ENCODE measurements at places on chromosomes 1 and 21. TPM values are rescaled to one million over a fixed set of nuclear protein-coding genes. Genes with fewer than 3 reads are reported as not detected.

GRCh38 chr1:160901768-160902167 is 16.8 kb upstream of the ITLN1 start:
- no peak for DNase-seq

- no peak for DNase-seq
These were observed 25.1 kb upstream of the ASPM start for GRCh38 chr1:197171531-197171930.

DNA sequence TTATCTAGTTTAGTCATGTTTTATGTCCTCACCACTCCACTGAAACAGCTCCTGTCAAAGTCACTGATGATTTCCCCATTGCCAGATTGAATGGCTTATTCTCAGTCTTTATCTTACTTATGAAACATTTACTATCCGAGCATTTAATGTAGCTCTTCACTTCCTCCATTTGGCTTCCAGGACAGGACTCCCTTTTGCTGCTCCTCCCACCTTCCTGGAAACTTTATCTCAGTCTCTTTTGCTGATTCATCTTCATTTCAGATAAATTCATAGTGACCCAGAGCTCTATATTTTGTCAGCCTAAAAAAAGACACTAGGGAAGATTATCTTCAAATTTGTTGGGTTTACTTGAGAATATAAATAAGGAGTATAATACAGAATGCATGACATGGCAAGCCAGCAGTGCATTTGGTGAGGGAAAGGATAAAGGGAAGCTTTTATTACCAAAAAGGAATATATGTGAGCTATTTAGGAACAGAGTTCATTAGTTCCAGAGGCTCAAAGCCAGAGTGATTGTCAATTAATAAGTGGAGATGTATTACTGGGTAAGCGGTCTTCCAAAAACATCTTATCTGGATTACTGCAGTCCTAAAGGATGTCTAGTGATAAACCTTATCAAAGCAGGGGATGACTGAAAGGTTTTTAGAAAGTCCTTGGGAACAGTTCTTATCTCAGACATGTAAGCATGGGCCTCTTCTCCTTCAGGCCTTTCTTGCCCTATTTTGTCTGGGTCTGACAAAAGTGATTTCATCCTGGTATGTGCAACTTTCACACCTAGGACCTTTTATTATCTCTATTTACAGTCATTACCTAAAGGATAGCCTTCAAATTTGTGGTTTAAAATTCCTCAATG is 25.6 kb downstream of the IL23R start:
- no peak for DNase-seq

- no peak for DNase-seq
These were observed 48.1 kb upstream of the LRRC8C start for GRCh38 chr1:89584781-89585180.

- DNase-seq: no peak
These were observed 4.4 kb downstream of the THAP3 start for GRCh38 chr1:6628971-6629479.

GRCh38 chr1:89822999-89823628 is 2.3 kb downstream of the LRRC8D start:
- DNase-seq: no peak

DNA sequence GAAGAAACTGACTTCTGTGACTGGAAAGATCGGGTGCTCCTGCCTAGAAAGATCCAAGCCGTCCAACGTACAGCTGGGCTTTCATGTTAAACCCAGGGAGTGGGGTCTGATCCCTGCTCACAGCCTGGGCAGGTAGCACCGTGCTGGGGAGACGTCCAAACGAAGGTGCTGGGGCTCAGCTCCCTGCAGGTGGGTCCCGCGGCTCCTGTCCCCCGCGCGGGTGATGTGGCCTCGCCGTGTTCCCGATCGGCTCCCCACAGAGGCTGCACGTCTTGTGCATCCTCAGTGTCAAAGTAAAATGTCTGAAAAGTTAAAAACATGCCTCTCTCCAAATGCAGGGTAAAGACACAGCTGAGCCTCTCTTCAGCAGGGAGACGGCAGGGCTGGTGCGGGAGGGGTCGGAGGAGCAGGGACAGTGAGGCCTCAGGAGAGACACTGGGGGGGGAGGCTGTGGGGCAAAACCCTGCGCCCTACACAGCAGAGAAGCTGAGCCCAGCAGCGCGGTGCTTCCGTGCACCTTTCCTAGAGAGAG is 40.1 kb upstream of the COL6A2 start:
- no peak for DNase-seq

DNA sequence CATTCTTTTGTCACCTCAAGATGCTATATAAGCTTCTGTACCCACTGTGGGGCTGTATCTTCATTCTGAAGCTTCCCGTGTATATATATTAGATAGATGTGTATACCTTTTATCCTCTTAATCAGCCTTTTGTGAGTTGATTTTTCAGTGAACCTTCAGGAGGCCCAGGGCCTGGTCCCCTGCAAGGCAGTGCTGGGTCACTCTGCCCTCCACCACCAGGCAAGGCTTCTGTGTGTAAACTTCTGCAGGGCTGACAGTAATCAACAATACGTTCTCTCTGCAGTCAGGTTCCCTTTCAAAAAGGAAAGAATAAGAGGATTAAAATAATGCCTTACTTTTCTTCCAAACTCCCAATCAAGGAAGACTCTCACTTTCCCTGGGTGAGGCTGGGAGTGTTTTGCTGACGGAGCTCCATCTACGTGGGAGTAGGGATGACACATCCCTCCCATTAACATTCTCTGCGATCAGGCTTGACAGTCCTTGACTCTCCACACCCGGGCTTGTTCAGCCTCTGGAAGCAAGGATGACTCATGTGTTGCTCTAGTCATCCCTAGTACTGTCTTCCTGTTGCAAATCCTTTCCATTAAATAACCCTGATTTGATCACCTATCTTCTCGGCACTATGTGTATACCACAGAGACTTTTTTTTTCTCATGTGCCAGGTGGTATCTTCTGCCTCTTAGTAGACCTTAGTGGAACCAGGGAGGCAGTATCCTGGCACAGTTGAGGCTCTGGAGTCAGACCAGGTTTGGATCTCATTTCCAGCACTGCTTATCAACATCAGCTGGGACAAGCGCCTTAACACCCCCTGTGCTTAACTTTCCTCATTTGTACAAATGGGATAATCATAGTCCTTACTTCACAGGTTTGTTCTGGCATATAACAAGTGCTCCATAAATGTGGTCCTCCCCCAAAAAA is 70.3 kb upstream of the KCNK1 start:
- DNase-seq: no peak

- no peak for DNase-seq
These were observed 49.7 kb upstream of the LMO4 start for GRCh38 chr1:87278825-87279535.

- DNase-seq: no peak
These were observed 63.9 kb downstream of the CHIA start for GRCh38 chr1:111354584-111354983.

GRCh38 chr1:109668123-109668775 is 392 bp downstream of the GSTM2 start:
- no peak for DNase-seq

- no peak for DNase-seq
These were observed 149.6 kb downstream of the RHOU start for GRCh38 chr1:228884615-228885566.

DNA sequence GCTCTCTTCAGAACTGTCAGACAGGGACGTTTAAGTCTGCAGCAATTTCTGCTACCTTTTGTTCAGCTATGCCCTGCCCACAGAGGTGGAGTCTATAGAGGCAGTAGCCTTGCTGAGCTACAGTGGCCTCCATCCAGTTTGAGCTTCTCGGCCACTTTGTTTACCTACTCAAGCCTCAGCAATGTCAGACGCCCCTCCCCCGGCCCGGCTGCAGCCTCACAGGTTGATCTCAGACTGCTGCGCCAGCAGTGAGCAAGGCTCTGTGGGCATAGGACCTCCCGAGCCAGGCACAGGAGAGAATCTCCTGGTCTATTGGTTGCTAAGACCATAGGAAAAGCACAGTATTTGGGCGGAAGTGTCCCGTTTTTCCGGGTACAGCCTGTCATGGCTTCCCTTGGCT is 89.9 kb upstream of the PDC start:
- no peak for DNase-seq

GRCh38 chr1:26335774-26336476 is 18.0 kb downstream of the CRYBG2 start:
- no peak for DNase-seq

GRCh38 chr1:93614986-93615581 is 66.6 kb downstream of the BCAR3 start:
- no peak for DNase-seq

GRCh38 chr1:2526824-2527555 is 594 bp upstream of the PANK4 start:
- peak; percentile 81 for DNase-seq

DNA sequence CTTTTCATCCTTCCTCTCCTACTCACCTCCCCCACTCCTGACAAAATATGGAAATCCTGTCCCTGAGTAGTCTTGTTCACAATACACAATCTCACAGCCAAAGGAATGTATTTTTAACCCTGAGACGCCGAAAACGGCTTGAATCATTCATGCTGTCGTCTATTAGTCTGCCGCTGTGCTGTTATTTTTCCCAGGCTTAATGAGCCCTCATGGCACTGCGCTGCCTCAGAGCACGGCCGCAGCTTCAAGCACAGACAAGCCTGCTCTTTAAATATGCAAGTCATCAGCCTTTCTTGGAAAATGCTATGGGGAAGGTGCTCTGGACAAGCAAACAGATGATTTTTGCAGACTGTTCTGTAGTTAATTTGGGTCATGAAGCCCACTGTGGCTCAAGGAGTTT is 302.7 kb downstream of the DISC1 start:
- no peak for DNase-seq

DNA sequence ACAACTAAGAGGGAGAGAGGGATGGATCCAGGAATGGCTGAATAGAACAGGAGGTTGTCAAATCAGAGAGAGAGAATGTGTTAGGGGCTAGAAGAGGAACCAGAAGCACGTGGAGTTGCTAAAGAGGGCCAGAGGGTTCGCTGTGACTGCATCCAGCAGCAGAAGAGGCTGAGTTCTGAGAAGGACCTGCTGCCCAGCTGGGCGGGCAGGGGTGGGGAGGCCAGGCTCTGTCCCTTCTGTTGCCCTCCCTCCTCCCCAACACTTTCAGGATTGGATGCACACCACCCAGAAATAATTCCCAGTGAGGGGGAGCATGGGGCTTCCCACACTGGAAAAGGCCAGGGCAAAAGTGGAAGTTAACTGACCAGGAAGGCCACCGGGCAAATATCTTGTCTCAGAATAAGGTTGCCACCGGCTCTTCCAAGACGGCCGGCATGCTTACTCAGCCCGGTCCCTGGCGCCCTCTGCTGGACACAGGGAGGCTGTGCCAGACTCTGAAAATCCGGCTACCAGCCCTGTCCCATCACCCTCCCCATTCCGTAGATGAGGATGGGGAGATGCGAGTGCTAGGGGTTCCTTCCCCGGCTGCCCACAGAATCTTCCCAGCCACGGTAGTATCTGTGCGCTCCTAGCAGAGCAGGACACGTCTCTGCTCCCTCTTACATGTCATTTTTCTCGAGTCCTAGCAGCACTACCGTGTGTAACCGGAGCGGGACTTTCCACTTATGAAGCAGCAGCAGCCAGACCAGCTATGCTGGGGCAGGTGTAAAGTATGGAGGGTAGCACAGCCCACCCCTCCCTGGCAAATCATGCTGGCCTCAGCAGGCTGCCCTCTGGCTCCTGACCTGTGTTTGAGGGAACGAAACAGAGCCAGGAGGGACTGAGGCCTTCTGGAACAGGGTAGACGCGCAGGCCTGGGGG is 46.8 kb upstream of the A3GALT2 start:
- DNase-seq: peak; percentile 92

DNA sequence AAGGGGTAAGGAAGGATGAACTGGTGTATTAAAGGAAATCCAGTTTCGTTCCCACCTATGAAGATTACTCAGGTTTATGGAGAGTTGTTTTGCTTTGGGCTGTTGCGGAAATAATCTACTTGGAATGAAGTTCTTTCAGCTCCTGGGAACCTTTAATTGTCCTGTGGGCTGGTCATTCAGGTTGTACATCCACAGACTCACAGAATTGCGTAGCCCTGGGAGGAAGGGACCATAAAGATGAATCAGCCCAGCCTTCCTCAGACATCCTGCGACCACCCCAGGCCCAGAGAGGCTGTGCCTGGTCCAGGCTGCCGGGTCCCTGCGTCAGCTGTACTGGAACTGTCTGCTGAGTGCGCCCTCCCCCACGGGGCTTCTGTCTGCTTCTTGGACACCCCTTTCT is 72.7 kb downstream of the GALNT2 start:
- DNase-seq: no peak

DNA sequence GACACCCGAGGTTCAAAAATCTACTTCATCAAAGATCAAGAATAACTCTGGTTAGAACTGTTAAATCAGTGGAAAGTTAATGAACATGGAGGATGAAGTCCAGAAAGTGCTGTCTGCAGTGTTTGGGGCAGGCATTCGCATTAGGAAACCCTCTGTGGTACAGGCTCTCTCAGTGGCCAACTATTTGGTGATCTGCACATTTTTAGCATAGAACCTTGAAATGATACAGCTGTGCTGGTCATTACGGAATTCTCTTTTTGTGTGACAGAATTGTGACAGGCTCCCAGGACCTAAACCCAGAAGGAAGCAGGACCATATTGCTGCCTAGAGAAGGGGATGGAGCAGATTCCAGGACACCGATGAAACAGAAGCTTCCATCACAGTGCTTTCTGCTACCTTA is 89.0 kb downstream of the SLC45A1 start:
- DNase-seq: no peak

DNA sequence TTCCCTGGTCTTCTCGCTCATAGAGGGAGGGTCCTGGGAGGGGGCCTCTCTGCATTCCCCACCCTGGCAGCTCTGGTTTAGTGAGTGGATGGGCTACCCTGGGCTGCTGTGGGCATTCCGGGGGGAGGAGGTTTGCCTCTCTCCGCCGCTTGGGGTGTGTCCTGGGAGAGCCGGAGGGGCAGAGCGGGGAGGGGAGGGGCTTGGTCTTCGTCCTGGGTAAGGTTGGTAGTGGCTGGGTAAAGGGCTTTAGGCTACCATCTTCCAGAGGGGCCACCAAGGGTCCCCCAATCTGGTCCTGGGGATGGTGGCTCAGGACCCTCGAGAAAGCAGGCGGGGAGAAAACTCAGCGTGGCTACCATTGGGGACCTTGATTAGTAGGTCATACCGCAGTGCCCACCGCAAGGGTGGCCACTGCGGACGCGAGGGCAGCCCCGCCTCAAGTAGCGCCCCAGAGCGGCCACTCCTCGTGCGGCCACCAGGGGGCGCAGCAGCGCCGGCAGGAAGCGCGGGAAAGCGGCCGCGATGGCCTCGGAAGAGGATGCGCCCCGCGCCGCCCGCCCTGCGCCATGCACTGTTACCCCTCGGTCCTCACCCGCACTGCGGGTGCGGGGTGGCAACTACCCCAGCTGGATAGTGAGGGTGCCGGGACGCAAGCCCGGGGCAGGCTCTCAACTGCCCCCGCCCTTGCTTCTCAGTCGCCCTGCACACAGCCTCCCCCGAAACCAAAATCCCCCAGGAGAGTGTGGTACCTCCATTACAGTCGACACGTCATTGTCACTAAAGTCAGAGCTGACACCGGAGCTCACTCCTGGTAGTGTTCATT is 44.1 kb upstream of the SLC25A33 start:
- DNase-seq: peak; percentile 77

- no peak for DNase-seq
These were observed 23.5 kb downstream of the SMYD3 start for GRCh38 chr1:246483569-246483933.

LAD1 gene
- total RNA-seq: 1.9 TPM

HSD11B1 gene
- 4.6 TPM for total RNA-seq

CSMD2 gene
- 0.40 TPM for total RNA-seq

MEAF6 gene
- 34.6 TPM for total RNA-seq

ETV3L gene
- not detected for total RNA-seq

CACHD1 gene
- 4.2 TPM for total RNA-seq

CHRM3 gene
- total RNA-seq: 0.38 TPM

OVAAL gene
- total RNA-seq: 1.1 TPM

TMIGD3 gene
- 0.89 TPM for total RNA-seq

CFAP45 gene
- total RNA-seq: 1.2 TPM

NBPF4 gene
- total RNA-seq: not detected
